ENCODE measurements at places on chromosomes 11 and 22.
A peak's percentile ranks its signal among the peaks of the same experiment; 100 is the strongest.

GRCh38 chr22:37334461-37334858, 52.2 kb downstream of the CYTH4 start:
- H3K4me3 ChIP-seq, result peak overlapping the region; percentile 47
- H3K4me1 ChIP-seq, result peaks cover 12% of the 10 kb centered on the region
- H3K27me3 ChIP-seq, result peaks cover 55% of the 10 kb centered on the region
- H3K27ac ChIP-seq, result no peak overlapping the region
- DNase-seq, result no peak
- no peaks in the 10 kb centered on the region for H3K36me3 ChIP-seq

- H3K4me3 ChIP-seq, result no peak overlapping the region
- H3K27ac ChIP-seq, result no peak overlapping the region
- no peaks in the 10 kb centered on the region for H3K36me3 ChIP-seq
- no peak for DNase-seq
Measured at GRCh38 chr11:97614606-97615005, 1224.8 kb downstream of the JRKL start.

DNA sequence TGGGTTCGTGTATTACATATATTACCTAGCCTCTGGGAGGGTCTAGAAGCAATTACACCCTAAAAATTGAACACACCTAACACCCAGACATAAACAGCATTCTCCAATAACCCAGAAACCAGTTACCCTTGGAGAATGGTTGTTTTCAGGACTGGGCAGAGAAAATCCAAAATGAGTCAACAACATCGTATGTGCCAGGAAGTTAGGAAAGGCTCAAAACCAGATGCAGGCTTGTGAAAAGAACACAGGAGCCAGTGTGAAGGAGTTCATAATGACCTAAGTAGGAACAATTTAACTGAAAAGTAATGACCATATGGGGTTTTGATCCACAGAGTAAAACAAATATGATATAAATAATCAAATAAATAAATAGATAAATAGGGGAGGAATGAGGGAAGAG, 5.1 kb upstream of the CLPB start:
- H3K4me3 ChIP-seq, result no peak overlapping the region
- DNase-seq, result no peak
- H3K27me3 ChIP-seq, result no peaks in the 10 kb centered on the region

DNA sequence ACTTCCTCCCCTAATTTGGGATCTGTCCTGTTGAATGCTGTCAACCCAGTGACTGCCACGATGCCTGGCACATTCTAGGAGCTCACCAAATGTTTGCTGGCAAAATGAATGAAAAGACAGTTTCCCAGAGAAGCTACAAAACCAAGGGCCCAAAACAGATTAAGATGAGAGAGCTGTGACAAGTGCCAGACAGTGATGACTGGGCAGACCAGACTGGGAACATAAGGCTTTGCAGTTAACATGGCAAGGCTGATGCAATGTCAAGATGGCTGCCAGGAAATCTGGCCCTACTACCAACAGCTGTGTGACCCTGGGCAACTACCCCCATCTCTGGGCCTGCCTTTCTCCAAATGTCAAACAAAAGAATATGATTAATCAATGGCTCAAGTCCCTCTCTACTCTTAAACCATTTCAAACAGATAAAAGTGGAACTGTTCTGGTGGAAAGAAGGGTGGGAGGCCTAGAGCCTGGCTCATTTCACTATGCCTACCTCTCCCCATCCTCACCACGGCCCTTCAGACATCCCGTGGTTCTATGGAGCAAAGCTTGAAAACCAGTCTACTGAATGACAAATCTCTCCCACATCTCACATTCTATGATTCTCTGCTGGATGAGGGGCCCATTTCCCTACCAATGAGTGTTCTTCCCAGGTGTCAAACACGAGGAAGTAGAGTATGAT, 12.8 kb downstream of the AP1B1 start:
- H3K27ac ChIP-seq, result peak overlapping the region; percentile 75
- no peak overlapping the region for H3K4me3 ChIP-seq
- H3K27me3 ChIP-seq, result no peaks in the 10 kb centered on the region
- H3K36me3 ChIP-seq, result peaks cover 16% of the 10 kb centered on the region
- H3K4me1 ChIP-seq, result peaks cover 28% of the 10 kb centered on the region
- peak; percentile 24 for DNase-seq

DNA sequence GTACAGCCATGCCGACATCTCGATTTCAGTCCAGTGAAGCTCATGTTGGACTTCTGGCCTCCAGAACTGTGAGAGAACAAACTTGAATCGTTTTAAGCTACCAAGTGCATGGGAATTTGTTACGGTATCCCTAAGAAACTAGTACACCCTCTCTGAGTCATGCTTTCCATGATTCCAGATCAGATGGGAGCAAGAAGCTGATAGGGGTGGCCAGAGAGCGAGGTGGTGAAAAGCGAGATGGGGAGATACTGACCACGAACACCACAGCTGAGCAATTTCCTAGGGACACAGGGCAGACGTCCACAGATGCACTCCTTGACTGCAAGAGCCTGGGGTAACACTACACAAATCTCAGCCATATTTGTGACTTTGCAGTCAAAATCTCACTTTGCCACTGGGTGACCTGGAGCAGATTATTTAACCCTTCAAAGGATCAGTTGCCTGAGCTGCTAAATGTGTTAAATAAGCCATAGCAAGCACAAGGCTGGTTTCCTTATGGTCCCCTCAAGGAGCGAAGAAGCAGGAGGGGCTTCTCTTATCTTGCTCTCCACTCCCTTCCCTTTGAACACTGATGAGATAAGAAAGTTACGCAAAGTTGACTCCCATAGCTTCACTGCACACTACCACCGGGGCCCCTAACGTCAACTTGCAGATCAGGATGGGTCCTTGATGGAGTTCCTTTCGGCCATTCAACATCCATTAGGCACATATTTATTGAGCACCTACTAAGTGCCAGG, 22.6 kb upstream of the RCN1 start:
- H3K36me3 ChIP-seq, result no peaks in the 10 kb centered on the region
- DNase-seq, result no peak
- no peaks in the 10 kb centered on the region for H3K4me1 ChIP-seq

GRCh38 chr11:35190804-35191348, 51.9 kb downstream of the CD44 start:
- peaks cover 72% of the 10 kb centered on the region for H3K4me1 ChIP-seq
- peak overlapping the region; percentile 20 for H3K4me3 ChIP-seq
- no peak for DNase-seq
- H3K27me3 ChIP-seq, result no peaks in the 10 kb centered on the region
- H3K27ac ChIP-seq, result peak overlapping the region; percentile 6

- no peaks in the 10 kb centered on the region for H3K4me1 ChIP-seq
- H3K36me3 ChIP-seq, result no peaks in the 10 kb centered on the region
- DNase-seq, result no peak
- no peaks in the 10 kb centered on the region for H3K27me3 ChIP-seq
- H3K4me3 ChIP-seq, result no peak overlapping the region
Measured at GRCh38 chr11:91164452-91164822, 941.6 kb upstream of the CHORDC1 start.

DNA sequence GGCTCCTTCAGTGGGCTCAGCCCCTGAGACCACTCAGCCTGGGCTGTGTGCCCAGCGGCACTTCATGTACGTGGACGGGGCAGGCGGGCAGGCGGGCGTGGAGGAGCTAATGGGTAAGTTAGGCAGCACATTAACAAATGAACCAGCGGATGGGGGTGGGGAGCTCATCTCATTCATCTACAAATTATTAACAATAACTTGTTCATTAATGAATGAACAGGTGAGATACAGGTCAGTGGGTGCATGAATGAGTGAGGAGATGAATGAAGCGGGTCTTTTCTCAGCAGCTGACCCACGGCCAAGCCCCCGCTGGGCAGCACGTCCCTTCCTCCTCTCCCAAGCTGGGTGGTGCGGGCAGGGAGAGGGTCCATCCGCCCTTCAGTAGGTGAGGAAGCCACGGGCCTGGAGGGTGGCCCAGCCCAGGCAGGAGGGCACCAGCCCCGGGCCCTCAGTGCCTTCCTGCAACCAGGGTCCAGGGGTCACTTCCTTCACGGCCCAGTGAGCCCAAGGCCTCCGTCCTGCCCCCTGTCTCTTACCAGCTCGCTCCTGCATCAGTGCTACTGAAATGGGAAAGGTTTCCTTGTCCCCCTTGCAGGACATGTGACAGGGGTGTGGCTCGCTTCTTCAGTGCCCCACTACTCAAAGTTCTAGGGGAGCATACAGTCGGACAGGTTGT, 60.5 kb upstream of the KCNQ1OT1 start:
- H3K27ac ChIP-seq, result no peak overlapping the region
- no peaks in the 10 kb centered on the region for H3K4me1 ChIP-seq
- no peak overlapping the region for H3K4me3 ChIP-seq
- no peak for DNase-seq
- H3K27me3 ChIP-seq, result no peaks in the 10 kb centered on the region
- no peaks in the 10 kb centered on the region for H3K36me3 ChIP-seq

- H3K4me3 ChIP-seq, result no peak overlapping the region
- no peaks in the 10 kb centered on the region for H3K27me3 ChIP-seq
- no peaks in the 10 kb centered on the region for H3K36me3 ChIP-seq
- H3K27ac ChIP-seq, result no peak overlapping the region
Measured at GRCh38 chr11:104104664-104105063, 59.3 kb downstream of the PDGFD start.

DNA sequence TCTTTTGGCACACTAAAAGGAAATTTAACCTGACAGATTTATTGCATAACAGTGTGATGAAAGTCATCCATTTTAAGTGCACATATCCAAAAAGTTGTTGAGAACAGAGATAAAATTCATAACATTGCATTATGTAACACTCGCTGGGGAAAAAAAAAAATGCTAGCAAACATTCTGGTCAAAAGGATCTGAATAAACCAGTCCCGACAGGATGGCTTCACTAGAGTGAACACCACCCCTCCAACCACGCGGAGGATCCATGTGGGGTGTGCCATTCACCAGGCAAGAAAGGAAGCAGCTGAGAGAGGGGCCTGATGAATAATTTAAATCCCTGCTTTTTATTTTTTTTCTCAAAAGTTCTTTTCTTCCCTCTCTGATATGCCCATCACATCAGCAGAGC, 258.7 kb downstream of the DCDC1 start:
- H3K27ac ChIP-seq, result no peak overlapping the region
- no peaks in the 10 kb centered on the region for H3K36me3 ChIP-seq
- no peaks in the 10 kb centered on the region for H3K27me3 ChIP-seq

DNA sequence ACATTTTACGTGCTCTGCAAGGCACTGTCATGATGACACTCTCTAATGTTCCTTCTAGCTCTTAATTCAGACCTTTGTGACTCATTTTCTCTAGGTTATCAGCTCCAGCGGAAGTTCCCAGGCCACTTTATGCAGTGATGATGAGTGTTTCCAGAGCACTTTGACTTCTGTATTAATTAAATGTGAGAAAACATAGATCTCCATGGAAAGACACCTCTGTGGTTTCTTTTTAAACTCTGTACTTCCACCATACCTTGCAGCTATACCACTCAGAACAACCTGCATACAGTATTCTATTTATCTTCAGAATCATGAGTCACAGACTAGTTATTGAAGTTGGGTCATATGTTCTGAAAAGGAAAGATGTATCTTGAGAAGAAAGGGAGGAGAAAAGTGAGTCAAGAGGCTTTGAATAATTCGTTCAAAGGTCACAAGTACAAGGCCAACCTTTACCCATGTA, 175.6 kb upstream of the TENM4 start:
- H3K4me1 ChIP-seq, result no peaks in the 10 kb centered on the region
- H3K27me3 ChIP-seq, result no peaks in the 10 kb centered on the region
- H3K36me3 ChIP-seq, result no peaks in the 10 kb centered on the region
- DNase-seq, result no peak
- no peak overlapping the region for H3K4me3 ChIP-seq
- H3K27ac ChIP-seq, result no peak overlapping the region

- peaks cover 61% of the 10 kb centered on the region for H3K4me1 ChIP-seq
- peaks cover 9% of the 10 kb centered on the region for H3K36me3 ChIP-seq
- H3K4me3 ChIP-seq, result peak overlapping the region; percentile 81
- H3K27ac ChIP-seq, result peak overlapping the region; percentile 38
- no peaks in the 10 kb centered on the region for H3K27me3 ChIP-seq
- peak; percentile 97 for DNase-seq
Measured at GRCh38 chr22:50469377-50470305, 5.2 kb downstream of the SBF1 start.

- no peaks in the 10 kb centered on the region for H3K36me3 ChIP-seq
- H3K4me1 ChIP-seq, result peaks cover 76% of the 10 kb centered on the region
- no peak overlapping the region for H3K27ac ChIP-seq
- H3K4me3 ChIP-seq, result peak overlapping the region; percentile 90
- DNase-seq, result peak; percentile 61
- peaks cover 8% of the 10 kb centered on the region for H3K27me3 ChIP-seq
Measured at GRCh38 chr11:46332568-46333393, 14.5 kb upstream of the DGKZ start.

GRCh38 chr22:45533703-45534102, 31.0 kb downstream of the FBLN1 start:
- H3K4me3 ChIP-seq, result no peak overlapping the region
- no peak overlapping the region for H3K27ac ChIP-seq
- H3K27me3 ChIP-seq, result no peaks in the 10 kb centered on the region
- no peaks in the 10 kb centered on the region for H3K4me1 ChIP-seq

- H3K36me3 ChIP-seq, result no peaks in the 10 kb centered on the region
- no peak overlapping the region for H3K27ac ChIP-seq
- no peak for DNase-seq
Measured at GRCh38 chr22:22376352-22376706, 131.7 kb downstream of the VPREB1 start.

DNA sequence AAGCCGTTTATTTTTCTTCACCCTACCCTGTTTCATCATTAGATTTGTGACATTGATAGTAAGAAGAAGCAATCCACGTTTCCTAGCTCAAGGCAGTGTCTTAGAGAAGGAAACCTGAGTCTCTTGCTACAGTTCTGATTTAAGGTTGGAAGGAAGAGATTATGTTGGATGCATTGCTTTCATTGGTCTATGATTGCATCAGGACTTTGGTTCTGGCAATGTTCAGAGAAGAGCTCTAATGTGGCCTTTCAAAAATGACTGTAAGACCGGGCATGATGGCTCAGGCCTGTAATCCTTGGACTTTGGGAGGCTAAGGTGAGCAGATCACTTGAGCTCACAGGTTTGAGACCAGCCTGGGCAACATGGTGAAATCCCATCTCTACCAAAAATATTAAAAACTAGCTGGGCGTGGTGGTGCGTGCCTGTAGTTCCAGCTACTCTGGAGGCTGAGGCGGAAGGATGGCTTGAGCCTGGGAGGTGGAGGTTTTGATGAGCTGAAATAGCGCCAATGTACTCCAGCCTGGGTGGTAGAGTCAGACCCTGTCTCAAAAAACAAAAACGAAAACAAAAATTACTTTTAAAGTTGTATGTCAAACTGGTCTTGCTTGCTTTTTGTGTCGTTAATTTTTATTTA, 4.1 kb downstream of the NUCB2 start:
- H3K36me3 ChIP-seq, result peaks cover 10% of the 10 kb centered on the region
- DNase-seq, result no peak
- H3K4me1 ChIP-seq, result peaks cover 71% of the 10 kb centered on the region

GRCh38 chr11:110613197-110613918, 98.9 kb downstream of the ARHGAP20 start:
- H3K27ac ChIP-seq, result no peak overlapping the region
- no peak for DNase-seq
- H3K4me3 ChIP-seq, result no peak overlapping the region
- H3K4me1 ChIP-seq, result no peaks in the 10 kb centered on the region

- H3K27ac ChIP-seq, result no peak overlapping the region
- H3K36me3 ChIP-seq, result no peaks in the 10 kb centered on the region
- H3K27me3 ChIP-seq, result no peaks in the 10 kb centered on the region
- H3K4me1 ChIP-seq, result peaks cover 38% of the 10 kb centered on the region
- H3K4me3 ChIP-seq, result no peak overlapping the region
Measured at GRCh38 chr22:49922484-49922883, 4.0 kb downstream of the CRELD2 start.

GRCh38 chr11:117424781-117425180, 97.1 kb downstream of the CEP164 start:
- H3K27me3 ChIP-seq, result no peaks in the 10 kb centered on the region
- no peaks in the 10 kb centered on the region for H3K36me3 ChIP-seq
- H3K4me1 ChIP-seq, result no peaks in the 10 kb centered on the region
- DNase-seq, result no peak
- H3K27ac ChIP-seq, result no peak overlapping the region
